ENCODE measurements at places on chromosomes 13 and 19.
A peak's percentile ranks its signal among the peaks of the same experiment; 100 is the strongest.

GRCh38 chr13:68834375-68834774, 1273.3 kb upstream of the ATXN8OS start:
- no peak for DNase-seq

- DNase-seq, result no peak
Observed at GRCh38 chr13:23748109-23748990, 140.8 kb downstream of the MIPEP start.

DNA sequence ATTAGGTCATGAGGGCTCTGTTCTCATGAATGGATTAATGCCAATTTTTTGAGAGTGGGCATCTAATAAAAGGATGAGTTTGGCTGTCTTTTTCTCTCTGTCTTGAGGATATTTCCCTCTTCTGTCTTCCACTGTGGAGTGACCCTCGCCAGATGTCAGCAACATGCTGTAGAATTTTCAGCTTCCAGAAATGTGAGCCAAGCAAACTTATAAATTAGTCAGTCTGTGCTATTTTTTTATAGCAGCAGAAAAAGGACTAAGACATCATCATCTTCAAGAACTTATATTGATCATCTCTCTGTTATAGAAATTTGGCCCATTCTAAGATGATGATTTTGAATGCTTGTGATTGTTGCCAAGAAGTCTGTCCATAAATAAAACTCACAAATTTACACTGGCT, 431.4 kb downstream of the FGF9 start:
- no peak for DNase-seq

GRCh38 chr13:40109351-40109844, 453.9 kb downstream of the COG6 start:
- no peak for DNase-seq

GRCh38 chr13:29936051-29936813, 85.8 kb upstream of the UBL3 start:
- no peak for DNase-seq

- no peak for DNase-seq
Observed at GRCh38 chr13:98889419-98890085, 88.3 kb downstream of the DOCK9 start.

- DNase-seq, result no peak
Observed at GRCh38 chr13:28357911-28358433, 137.0 kb downstream of the FLT1 start.

DNA sequence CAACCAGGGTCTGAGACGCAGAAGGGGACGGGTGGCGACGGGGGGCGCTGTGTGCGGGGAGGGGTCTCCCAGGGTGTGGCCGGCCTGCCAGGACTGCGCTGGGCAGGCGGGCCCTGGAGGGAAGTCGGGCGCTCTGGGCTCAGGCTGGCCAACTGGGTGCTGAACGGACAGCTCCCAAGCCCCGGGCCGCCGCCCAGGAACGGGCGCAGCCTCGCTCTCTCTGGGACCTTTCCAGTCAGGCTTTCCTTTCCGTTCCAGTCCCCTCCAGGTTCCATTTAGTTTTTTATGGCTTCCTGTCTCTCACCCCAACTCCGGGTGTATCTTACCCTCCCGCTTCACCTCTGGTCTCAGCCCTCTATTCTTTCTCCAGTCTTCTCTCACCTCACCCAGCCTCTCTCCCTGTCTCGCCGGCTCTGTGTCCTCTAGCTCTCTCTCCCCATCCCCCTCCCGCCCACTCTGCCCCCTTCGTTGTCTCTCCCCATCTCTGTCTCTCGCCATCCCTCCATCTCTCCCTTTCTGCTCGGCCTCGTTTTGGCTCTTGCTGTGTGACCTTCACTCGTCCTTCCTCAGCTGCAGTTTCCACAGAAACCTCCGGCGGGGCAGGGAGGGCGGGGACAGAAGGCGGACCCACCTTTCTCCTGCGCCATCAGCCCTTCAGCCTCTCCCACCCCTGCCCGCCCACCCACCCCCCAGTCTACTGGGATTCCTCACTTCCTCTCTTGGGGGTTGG, 3.3 kb upstream of the ATP1A3 start:
- DNase-seq, result peak; percentile 14

DNA sequence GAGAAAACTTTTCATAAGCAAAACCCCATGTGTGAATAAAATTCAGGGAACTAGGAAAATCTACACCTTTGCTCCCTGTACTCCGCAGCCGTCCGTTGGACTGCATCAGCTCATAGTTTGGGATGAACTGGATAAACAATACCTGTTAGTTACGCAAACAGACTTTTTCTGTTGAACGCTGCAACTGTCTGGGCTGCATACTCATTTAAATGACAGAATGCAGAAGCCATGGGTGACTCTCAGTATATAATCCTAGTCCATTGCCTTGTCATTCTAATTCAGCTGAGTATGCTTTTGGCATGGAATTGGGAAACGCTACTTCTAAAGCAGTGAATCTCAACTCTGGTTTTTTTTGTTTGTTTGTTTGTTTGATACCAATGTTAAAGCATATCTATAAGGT, 151.6 kb downstream of the SLITRK1 start:
- no peak for DNase-seq

- no peak for DNase-seq
Observed at GRCh38 chr13:28346154-28346553, 148.8 kb downstream of the FLT1 start.

DNA sequence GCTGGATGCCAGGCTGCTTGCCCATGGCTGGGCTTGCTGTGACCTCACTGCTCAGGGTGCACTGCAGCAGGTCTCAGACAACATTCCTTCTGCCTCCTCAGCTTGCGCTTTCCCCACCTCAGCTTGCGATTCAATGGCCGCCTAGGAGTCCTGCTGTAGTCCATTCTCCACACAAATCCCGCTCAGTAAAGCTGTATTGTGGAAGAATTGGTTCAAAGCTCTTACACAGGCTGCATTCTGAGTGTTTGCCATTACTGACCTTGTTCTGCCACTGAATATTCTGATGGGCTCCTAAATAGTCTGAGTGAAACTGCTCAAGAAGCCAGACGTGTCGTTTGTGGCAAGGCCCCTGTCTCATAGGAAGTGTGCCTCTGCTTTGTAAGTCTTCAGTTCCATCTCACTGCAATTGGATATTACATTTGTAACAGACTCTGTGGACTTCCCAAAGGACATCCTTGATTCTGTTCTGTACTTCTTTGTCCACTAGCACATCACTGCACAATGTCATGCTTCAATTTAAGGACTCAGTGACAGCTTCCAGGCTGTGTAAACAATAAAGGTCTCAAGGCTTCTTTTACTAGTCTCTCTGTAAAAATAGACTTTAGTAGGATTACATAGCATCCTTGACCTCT, 49.8 kb downstream of the KATNAL1 start:
- no peak for DNase-seq

DNA sequence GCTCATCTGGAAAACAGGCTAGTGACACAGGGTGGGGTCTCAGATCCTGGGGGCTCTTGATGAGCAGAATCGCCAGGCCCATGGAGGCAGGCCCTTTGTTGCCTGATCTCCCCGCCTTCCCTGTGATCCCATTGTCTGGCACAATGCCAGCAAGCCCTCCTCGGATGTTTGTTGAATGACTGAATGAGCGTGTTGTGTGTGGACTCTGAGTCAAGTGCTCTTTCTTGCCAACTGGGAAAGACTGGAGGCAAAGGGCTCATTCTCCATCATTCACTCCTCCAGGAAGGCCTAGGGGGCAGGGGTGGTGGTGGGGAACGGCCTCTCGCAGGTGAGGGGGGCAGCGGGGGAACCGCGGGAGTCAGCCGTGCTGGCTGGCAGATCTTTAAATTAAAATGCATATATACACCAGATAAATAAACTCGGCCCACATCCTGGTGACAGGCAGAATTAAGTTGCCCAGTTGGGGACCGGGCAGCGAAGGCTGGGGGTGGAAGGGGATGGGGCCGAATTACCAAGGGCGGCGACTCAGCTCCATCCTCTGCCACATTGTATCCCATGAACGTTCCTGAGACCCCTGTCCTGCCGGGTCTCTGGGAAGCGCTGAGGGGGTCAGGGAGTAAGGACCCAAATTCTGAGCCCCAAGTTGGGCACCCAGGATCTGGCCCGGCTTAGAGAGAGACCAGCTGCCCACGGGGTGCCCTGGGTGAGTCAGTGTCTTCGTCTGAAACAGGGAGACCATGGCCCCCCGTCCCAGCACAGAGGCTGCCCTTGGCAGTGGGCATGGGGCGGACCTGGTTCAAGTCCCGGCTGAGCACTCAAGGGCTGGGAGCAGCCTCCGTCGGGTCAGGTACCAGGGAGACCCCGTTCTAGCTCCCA, 24.5 kb downstream of the EFNA2 start:
- no peak for DNase-seq

DNA sequence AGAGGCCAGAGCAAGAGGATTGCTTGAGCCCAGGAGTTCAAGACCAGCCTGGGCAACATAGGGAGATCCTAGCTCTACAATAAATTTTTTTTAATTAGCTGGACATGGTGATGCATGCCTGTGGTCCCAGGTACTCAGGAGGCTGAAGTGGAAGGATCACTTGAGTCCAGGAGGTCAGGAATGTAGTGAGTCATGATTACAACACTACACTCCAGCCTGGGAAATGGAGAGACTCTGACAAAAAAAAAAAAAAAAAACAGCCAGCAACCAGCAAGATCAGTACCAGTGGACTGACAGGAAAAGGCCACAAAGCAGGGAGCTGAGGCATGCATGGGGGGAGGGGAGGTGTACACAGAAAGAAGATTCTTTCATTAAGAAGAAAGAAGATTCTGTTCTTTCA, 52.7 kb upstream of the RFXAP start:
- DNase-seq, result no peak

GRCh38 chr19:43229315-43229714, 23.9 kb upstream of the PSG4 start:
- no peak for DNase-seq

- DNase-seq, result no peak
Observed at GRCh38 chr13:52929846-52930245, 81.4 kb upstream of the PCDH8 start.

- DNase-seq, result no peak
Observed at GRCh38 chr13:23877286-23877685, 11.9 kb downstream of the MIPEP start.

DNA sequence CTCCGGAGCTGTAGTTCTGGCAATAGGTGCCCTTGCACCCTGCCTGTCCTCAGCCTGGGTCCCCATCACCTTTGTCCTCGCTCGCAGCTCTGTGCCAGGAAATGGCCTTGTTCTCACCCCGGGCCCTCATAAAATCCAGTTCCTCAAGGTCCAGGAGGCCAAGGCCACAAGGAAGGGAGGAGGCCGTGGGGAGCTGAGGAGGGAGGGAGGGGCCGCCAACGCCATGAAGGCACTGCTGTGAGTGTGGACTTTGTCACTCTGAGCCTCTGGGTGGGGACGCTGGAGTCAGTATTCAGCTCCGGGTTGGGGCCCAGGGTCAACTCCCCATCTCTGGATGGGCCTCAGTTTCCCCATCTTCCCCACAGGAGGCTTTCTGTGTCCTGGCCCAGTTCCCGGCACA, 9.2 kb upstream of the GNA11 start:
- no peak for DNase-seq

GRCh38 chr13:60182907-60183306, 19.2 kb upstream of the DIAPH3 start:
- no peak for DNase-seq

- DNase-seq, result peak; percentile 22
Observed at GRCh38 chr19:28727480-28728159, 485.3 kb downstream of the UQCRFS1 start.

DNA sequence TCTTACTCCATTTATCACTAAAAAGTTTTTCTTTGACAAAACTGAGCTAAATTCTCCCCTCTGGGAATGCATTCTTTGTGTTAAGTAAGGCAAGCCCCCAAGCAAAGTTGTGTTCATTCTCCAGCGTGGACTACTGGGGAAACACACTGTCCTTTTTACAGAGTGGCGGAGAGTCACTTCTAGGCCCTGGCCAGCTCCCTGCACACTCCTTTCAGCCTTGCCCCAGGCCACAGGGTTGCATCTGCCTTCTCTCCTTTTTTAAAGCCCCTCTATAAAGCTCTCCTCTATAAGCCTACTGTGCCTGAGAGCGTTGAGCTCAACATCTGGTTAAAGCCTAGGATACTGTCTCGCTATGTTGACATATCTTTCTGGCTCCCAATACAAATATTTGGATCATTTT, 803.4 kb downstream of the PCDH17 start:
- no peak for DNase-seq
